Activated T-helper 1 cell treated with Interleukin-2 at 50 U/mL for 16 hours (primary cell): ENCODE measurements at places on chromosomes 16 and 17.

DNA sequence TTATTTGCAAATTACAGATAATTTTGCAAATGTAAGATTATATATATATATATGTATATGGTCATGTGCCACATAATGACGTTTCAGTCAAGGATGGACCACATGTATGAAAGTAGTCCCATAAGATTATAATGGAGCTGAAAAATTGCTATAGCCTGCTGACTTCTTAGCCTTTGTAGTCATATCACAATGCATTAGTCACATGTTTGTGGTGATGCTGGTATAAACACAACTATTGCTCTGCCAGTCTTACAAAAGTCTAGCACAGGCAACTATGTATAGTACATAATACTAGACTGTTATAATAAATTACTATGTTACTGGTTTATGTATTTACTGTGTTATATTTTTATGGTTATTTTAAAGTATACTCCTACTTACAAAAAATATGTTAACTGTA, 444.3 kb downstream of the KCNJ2 start:
- DNase-seq: no peak

- no peak for DNase-seq
Measured at GRCh38 chr17:79902146-79902791, 63.0 kb upstream of the CBX4 start.

DNA sequence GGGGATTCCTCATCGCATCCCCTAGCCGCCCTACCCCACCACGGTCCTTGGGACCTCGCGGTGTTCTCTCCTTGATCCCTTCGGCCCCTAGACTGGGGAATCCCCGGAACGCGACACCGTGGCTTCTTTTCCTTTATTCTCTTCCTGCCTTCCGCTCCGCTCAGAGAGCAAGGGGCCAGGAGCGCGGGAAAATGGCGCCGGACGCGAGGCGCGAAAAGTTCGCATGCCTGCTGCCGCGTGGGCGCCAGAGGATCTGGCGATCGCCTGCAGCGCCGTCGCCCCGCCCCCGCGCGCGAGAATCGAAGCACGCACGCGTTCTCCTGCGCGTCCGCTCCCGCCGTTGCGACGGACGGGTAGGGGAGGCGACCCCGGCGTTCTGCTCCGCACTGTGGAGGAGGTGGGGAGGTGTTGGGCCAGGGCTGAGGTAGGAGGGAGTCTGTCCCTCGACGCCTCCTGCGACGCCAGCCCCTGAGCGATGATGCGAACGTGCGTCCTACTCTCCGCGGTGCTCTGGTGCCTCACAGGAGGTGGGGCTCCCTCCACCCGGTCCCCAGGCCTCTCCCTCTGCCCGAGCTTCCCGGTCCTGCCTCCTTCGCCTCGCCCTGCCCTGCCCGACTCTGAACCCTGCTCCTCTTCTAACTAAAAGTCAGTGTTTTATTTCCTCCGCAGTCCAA, at the start of gene ZPBP2:
ZPBP2 (plus strand) TSS at position 323 of the 674 bp plus-strand sequence; CDS start at position 476, 153 bp downstream.
- DNase-seq: peak; percentile 48

DNA sequence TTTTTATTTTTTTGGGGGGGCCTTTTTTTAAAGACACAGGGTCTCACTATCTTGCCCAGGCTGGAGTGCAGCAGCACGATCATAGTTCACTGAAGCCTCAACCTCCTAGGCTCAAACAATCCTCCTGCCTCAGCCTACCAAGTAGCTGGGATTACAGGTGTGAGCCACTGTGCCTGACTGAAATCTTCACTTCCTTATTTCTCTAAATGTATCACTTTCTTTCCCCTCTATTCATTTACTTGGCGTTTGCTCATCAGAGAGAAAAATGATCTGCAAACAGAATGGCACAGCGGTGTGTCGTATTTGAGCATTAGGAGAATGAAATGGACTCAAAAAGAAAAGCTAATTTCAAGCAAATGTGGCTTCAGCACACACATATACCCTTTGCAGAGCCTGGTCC, 44.3 kb upstream of the CDH5 start:
- no peak for DNase-seq

- no peak for DNase-seq
Measured at GRCh38 chr17:12867726-12868125, 78.4 kb downstream of the ARHGAP44 start.

GRCh38 chr17:7119314-7119713, 4.7 kb upstream of the ASGR2 start:
- DNase-seq: no peak

- DNase-seq: peak; percentile 17
Measured at GRCh38 chr17:63476854-63477479, at the start of gene ACE. TSS of gene ACE (plus strand) at chr17:63477061. CDS start at chr17:63477095, 34 bp downstream.

GRCh38 chr16:67862623-67863583, 9.9 kb upstream of the EDC4 start:
- DNase-seq: no peak

- DNase-seq: no peak
Measured at GRCh38 chr17:28369684-28370034, 448 bp downstream of the VTN start.

DNA sequence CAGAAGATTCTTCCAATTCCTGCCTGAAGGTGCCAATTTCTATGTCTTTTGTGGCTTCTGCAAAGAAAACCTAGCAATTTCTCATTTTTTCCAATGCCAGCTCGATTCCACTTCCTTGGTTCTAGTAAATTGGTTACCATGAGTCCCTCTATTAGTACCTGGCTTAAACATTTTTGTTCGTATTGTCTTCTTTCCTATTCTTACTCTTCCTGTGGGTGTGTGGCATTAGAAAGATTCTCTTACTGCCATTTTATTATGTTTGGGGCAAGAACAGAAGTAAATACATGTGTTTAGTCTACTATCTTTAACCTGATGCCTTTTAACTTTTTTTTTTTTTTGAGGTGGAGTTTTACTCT, 20.3 kb upstream of the MAPK3 start:
- no peak for DNase-seq

GRCh38 chr16:2008009-2008526, 1.6 kb downstream of the ZNF598 start:
- no peak for DNase-seq

GRCh38 chr16:68356919-68357286, 46.1 kb downstream of the PRMT7 start:
- no peak for DNase-seq

- DNase-seq: no peak
Measured at GRCh38 chr17:73801455-73802100, 157.3 kb upstream of the SDK2 start.

DNA sequence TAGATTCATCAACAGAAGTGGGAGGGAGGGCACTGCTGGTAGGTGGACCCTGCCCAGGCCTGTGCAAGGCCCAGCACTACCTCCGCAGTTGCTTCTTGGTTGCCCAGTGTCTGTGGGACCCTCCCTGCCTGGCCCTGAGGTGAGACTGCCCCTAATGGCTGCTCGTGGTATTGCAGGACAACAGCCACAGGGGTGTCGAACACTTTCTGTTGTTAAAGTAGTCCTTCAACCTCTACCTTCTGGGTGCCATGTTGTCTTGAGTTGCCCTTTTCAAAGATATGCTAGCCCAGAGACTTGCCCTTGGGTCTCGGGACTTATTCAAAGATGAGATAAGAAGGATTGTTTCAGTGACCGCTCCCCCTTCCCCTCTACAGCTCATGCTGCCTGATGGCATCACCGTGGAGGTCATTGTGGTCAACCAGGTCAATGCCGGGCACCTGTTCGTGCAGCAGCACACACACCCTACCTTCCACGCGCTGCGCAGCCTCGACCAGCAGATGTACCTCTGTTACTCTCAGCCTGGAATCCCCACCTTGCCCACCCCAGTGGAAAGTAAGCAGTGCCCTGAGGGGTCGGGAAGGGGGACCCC, 29.1 kb downstream of the AKAP1 start:
- peak; percentile 31 for DNase-seq

GRCh38 chr16:78045865-78046581, 23.7 kb downstream of the CLEC3A start:
- no peak for DNase-seq

DNA sequence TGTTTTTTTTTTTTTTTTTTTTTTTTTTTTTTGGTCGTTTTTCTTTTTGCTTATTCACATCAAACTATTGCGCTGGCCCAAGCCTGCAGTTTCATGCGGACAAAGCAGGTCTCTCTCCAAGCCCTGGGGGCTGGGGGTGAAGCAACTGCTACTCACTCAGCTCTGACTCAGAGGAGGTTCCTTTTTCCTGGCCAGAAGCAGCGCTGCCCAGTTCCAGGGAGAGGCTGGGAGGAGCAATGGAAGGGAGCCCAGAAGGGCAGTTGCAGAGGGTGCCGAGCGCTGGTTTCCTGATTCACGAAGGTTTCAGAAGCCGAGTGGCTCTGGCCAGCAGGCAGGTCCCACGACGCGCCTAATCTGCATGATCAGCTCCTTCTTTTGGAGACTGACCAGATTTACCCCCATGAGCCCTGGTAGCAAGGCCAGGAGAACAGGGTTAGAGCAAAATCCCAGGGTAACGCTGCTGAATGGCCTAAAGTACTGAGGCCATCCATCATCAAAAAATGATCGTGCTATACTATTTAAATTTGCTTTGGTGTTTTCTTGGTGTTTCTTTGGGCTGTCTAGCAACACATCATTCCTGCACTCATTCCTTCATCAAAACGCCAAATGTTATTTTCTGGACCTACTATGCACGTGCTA, 144.7 kb upstream of the SOX9 start:
- DNase-seq: no peak

DNA sequence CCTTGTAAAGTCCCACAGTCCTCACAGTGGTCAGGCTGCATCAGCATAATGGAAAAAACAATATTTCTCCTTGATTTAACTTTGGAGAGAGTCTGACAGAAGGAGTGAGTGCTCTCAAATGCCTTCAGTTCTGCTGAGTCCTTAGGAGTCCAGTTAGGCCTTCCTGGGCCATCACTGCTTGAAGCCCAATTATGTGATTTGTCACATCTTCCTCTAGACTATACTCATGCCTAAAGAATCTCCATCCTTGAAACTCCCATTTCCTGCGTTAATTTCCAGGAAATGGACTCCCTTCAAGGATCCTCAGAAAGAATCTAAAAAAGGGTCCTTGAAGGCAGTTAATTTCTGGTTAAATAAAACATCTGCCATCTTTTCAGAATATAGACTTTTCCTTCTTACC, 52.8 kb downstream of the SLFN5 start:
- DNase-seq: no peak

DNA sequence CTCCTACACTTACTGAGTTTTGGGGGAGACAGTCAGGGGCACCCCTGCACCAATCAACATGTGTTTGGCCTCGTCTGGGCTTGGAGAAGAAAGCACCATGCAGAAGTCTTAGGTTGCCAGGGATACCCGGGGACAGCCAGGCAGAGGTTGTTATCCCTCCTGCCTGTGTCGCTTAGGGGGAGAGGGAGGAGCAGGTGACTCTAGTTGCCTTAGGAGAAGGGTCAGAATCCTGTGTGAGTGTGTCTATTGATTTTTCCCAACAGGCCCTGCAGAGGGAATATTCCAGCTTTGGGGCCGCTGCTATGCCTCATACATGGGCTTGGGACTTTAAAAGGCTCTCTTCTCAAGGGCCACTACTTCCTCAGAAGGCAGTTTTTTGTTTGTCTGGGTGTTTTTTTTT, 89.1 kb downstream of the RGS9 start:
- DNase-seq: no peak

DNA sequence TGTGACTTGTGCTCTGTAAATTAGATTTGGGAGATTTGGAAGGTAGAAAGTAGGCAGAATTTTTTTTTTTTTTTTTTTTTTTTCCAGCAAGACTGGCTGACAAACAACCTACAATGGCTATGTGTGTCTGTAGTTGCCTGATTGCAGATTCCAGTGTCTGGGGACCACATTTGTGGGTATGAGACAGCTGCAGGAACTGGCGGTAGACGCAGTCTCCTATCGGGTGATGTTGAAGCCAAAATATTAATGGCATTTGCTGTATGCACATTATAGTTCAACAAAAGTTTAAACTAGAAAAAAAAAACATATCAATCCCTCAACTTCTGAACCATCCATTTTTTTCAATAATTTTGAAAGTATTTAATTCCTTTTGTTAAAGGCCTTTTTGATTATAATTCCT, 665.2 kb downstream of the TOX3 start:
- DNase-seq: no peak

DNA sequence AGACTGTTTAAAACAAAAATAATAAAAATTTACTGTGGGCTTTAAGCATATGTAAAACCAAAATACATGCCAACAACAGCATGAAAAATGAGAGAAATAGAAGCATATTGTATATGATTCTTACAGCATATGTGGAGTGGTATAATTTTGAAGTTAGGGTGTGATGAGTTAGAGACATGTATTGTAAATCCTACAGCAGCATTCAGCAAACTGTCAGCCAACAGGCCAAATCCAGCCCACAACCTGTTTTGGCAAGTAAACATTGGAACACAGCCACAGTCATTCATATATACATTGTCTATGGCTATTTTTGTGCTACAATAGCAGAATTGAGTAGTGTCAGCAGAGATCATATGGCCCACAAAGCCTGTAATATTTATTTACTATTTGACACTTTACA, 42.3 kb downstream of the ZNF18 start:
- no peak for DNase-seq

DNA sequence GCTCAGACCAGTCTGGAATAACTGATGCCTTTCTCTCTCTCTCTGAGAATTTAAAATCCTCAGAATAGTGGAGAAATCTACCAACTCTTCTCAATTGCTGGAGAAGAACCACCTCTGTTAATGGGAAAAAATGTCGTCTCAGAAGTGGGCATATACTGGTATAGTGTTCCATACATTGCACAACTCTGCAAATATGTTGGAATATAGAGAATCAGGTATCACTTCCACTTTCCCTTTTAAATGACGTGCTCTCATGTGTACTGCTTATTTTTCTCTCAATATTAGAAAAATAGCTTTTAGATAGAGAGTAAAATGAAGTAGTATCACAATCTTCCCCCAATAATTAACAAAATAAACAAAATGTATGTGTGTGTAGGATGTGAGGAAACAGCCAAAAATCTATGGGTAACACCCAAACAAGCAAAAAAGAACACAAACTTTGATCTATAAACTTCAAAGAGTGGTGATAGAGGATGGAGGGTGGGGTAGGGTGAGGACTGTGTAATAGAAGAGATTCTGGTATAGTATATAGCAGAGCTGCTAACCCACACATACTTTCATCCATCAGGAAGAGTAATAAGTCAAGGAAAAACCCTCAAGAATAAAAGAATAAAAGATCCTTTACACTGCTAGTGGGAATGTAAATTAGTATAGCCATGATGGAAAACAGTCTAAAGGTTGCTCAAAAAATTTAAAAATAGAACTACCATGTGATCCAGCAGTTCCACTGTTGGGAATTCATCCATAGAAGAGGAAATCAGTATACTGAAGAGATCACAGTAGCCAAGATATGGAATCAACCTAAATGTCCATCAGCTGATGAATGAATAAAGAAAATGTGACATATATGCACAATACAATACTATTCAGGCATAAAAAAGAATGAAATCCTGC, 46.9 kb downstream of the NFATC3 start:
- no peak for DNase-seq

- DNase-seq: no peak
Measured at GRCh38 chr16:48450367-48450766, 65.2 kb upstream of the SIAH1 start.
